ENCODE measurements at places on chromosomes 6 and 20. TPM values are rescaled to one million over a fixed set of nuclear protein-coding genes. Genes with fewer than 3 reads are reported as not detected.

GRCh38 chr20:1462834-1463233 is 3.8 kb downstream of the NSFL1C start:
- DNase-seq: no peak

Gene DPPA5
- 2.1 TPM for total RNA-seq

Gene FGD2
- 0.04 TPM for total RNA-seq

Gene TP53TG5
- not detected for total RNA-seq

Gene CCDC170
- total RNA-seq: 0.11 TPM

Gene GHRH
- not detected for total RNA-seq

Gene NOP56
- total RNA-seq: 334 TPM

Gene KCNK17
- 1.4 TPM for total RNA-seq

- DNase-seq: no peak
These were observed 502.4 kb downstream of the BCKDHB start for GRCh38 chr6:80608881-80609280.

- no peak for DNase-seq
These were observed 266.4 kb upstream of the PRND start for GRCh38 chr20:4455301-4455701.

Gene C6orf52
- total RNA-seq: 4.6 TPM

Gene CFAP61
- 0.15 TPM for total RNA-seq

Gene PGC
- not detected for total RNA-seq

Gene BYSL
- total RNA-seq: 34.6 TPM

- no peak for DNase-seq
These were observed 53.6 kb downstream of the CDS2 start for GRCh38 chr20:5180421-5180820.

DNA sequence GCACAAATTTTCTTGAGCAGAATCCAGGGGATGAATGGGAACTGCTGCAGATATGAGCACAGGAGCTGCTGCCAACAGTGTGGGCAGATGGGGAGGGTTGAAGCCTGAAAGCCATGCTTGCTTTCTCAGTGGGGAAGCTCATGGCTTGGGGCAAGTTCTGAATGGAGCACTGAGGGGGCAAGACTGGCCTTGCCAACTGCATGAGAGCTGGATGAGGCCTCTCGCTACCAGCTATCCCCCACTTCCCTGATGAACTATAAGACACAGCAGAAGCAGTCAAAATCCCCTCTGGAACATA is 28.3 kb downstream of the TREM1 start:
- no peak for DNase-seq

- DNase-seq: peak; percentile 80
These were observed 15.9 kb upstream of the PEDS1 start for GRCh38 chr20:50169329-50169823.

DNA sequence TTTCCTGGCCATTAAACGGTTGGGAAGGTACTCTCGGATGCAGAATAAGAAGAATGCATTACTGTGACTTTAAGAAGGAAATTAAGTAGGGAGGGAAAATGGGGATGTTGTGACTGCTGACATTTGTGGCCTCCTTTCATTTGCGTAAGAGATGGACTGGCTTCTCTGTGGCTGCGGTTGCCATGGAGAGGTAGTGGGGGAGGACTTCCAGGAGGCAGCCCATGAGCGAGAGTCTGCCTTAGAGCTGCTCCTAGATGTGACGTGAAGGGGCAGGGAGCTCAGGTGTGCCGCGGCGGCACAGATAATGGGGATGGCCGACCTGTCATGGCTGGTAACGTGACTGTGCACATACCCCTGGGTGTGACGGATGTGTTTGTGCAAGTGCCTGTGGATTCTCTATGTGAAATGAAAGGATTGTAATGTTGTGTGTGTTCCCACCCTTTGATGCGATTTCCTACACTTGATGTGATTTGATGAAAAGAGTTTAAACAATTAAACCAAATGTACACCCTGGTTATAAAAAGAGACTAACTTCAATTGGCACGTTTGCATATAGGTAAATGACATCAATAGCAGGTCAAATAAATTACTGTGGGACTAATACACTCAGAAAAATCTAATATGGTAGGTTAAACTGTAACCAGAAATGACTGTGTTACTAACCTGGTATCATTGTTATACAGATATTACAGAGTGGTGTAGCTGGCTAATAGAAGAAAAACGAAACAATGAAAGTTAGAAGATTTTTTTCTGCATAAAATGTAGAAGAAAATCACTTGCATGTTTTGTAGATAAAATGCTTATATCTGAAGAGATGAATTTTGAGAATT is 48.9 kb downstream of the HIVEP1 start:
- DNase-seq: peak; percentile 58

Gene ULBP2
- not detected for total RNA-seq

DNA sequence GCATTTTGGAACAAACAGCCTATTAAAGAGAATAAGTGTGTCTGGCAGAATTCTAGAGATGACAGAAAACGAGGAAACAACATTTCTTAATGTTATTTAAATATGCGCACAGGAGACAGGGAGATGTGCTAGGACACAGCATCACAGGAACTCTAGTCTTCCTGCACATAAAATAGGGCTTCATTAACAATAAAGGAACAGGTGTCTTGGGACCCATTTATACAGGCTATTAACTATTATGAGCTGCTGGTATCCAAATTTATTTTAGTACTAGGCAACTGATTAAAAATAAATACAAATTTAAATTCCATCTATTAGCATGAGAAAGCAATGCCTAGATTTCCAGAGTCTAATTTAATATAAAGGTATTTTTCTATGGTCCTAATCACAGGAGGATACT is 102.3 kb downstream of the PDSS2 start:
- DNase-seq: no peak

GRCh38 chr6:99241905-99242534 is 107.5 kb downstream of the FAXC start:
- DNase-seq: peak; percentile 36

Gene SPEF1
- total RNA-seq: 0.94 TPM

DNA sequence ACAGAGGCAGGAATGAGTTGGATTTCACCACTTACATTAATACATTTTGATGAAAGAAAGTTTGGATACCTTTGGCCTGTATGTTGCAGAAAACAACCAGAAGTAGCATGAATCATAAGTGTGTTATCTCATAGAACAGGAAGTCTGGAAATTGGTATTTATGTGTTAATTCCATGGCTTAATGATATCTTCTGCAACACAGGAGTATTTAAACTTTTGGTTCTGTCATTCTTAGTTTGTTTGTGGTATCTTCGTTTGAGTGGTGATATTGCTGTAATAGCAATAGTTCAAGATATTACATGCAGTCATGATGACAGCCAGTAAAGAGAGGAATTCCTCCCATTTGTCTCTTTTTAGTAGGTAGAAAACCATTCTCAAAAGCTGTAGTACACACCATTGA is 177.3 kb downstream of the CDKAL1 start:
- no peak for DNase-seq

GRCh38 chr20:58208944-58209343 is 19.5 kb downstream of the ANKRD60 start:
- no peak for DNase-seq

Gene DDX43
- 0.15 TPM for total RNA-seq

DNA sequence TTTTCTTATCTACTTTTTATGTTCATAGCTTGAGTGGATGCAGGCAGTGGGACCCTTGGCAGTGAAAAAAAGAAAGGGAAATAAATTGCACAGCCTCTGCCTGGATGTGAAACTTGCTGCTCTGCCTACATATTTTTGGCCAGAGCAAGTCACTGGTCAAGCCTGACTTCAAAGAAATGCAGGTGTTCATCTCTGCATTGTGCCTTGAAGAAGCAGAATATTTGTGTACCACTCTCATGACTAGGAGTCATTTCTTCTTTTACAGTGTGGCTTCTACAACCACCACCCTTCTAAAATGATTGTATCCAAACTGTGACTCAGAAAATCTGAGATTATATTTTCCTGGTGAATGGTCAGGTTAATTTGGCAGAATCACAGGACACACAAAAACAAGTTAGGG is 2.5 kb upstream of the KATNA1 start:
- no peak for DNase-seq

Gene EEF1A1
- 12,318 TPM for total RNA-seq

Gene SIRPB1
- total RNA-seq: not detected

Gene TGM6
- total RNA-seq: not detected

DNA sequence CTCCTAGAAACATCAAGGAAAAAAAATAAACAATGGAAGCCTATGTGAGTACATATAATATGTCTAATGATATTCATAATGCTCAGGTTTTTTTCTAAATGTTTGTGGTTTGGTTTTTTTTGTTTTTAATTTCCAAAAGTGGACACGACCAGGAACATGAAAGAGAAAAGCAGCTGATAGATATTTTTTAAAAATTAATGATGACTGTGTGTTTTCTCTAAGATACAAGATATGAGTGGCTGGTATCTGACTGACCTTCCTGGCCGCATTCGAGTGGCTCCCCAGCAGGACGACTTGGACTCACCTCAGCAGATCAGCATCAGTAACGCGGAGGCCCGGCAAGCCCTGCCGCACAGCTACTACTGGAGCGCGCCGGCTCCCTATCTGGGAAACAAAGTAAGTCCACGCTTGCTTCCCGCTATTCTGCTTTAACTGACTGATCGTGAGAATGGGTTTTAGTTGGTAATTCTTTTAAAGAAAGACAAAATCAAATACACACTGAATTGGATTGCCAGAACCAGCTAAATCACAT is 309.6 kb downstream of the LAMA2 start:
- DNase-seq: no peak

DNA sequence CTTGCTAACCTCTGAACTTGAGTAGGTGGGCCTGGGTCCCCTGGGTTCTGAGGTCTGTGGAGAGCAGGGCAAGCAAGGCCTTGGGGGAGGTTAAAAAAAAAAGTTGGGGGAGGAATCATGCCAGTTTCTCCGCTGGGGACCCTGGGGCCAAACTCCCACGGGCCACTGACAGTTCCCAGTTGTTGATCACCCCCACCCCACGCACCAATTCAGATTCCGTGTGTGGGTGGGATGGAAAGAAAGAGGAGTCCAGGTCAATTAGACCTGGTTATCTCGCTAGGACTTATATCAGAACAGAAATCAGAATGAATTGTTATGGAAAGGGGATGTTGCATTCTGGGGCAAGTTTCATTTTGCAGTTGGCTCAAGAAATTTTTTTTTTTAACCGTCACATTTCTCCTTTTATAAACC is 46.7 kb upstream of the SUPT3H start:
- no peak for DNase-seq

Gene DNAH8
- 0.03 TPM for total RNA-seq

Data from H7 (cell line).